ENCODE measurements at places on chromosomes 6 and 20.

GRCh38 chr20:51354769-51355319 is 187.7 kb downstream of the NFATC2 start:
- no peak for DNase-seq

DNA sequence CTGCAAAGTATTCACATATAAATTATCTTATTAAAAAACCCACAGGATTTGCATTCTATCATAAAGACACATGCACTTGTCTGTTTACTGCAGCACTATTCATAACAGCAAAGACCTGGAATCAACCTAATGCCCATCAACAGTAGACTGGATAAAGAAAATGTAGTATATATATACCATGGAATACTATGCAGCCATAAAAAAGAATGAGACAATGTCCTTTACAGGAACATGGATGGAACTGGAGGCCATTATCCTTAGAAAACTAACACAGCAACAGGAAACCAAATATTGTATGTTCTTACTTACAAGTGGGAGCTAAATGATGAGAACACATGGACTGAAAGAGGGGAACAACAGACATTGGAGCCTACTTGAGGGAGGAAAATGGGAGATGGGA is 97.0 kb downstream of the FAM217A start:
- no peak for DNase-seq

- DNase-seq, result no peak
Observed at GRCh38 chr20:32462900-32463641, 104.9 kb downstream of the ASXL1 start.

DNA sequence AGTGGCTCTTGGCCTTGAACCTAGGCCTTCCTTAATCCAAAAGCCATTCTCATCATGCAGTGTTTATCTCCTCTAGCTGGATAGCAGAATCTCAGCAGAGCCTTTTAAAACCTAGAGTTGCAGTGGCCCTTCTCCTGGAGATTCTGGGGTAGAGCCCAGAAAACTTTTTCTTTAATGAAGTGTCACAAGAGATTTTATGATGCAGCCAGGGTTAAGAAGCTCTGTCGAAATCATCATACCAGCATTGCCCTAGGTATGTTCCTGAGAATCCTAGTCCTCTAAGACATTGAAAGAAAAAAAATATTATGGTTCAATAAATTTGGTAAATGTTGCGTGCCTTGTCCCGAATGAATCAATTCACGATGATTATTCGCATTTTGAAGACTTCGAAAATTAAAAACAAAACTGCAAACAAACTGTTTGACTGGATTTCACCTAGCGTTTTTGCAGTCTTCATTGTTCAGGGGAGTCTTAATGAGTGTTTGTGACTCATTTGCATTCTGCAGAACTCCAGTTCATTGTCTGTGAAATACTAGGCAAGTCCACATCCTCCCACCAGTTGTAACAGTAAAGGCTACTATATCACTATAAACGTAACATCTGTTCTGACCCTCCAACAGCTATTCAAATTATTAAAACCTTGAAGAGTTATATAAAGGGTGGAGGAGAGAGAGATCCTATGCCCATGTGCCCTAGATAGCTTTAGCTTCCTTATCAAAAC is 198.6 kb downstream of the UST start:
- no peak for DNase-seq
